ENCODE measurements at places on chromosomes 7 and 10. TPM values are rescaled to one million over a fixed set of nuclear protein-coding genes. Genes with fewer than 3 reads are reported as not detected.
A peak's percentile ranks its signal among the peaks of the same experiment; 100 is the strongest.

- DNase-seq: no peak
Observed at GRCh38 chr10:49375611-49376010, 20.3 kb downstream of the DRGX start.

- DNase-seq: no peak
Observed at GRCh38 chr10:22253580-22253882, 35.7 kb upstream of the EBLN1 start.

DNA sequence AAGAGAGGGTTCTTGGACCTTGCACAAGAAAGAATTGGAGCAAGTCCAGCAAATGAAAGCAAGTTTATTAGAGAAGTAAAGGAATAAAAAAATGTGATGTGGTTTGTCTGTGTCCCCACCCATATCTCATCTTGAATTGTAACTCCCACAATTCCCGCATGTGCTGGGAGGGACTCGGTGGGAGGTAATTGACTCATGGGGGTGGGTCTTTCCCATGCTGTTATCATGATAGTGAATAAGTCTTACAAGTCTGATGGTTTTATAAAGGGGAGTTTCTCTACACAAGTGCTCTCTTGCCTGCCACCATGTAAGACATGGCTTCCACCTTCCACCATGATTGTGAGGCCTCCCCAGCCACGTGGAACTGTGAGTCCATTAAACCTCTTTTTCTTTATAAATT, 39.2 kb upstream of the FZD9 start:
- DNase-seq: no peak

- DNase-seq: no peak
Observed at GRCh38 chr7:101728128-101728527, 89.3 kb upstream of the CUX1 start.

DNA sequence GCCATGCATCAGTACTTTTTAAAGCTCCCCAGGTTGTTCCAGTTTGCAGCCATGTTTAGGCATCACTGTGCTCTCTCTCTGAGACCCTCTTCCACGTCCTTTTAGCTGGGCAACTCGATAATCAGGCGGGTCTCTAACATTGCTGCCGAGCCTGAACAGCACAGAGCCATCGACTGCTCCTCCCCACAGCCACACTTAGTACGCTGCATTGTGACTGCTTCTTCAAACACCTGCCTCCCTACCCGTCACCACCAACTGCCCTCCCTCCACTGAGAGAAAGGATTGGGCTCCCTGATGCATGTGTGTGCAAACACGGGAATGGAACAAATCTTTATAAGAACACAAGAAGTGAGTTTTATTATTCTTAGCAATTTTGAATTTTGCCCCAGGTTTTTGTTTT, 11.4 kb upstream of the TACR2 start:
- DNase-seq: no peak

DNA sequence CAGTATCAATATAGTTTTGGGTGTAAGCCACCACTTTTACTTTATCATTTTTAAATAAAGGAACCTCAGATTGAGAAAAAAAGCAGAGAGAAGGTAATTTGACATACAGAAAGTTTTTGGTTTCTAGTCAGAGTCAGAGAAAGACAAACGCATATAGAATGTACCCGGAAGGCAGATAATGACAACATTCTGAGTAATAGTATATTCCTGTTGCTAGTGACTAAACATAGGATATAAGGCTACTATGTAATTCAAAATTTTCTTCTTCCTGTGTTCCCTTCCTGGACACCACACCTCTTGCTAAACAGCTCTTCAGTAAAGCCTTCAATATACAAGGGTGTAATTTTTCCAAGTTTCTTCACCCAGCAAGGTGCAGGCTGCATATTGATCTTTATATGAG, 597.6 kb downstream of the PCDH15 start:
- DNase-seq: peak; percentile 68

- DNase-seq: no peak
Observed at GRCh38 chr7:108284349-108285002, 154.3 kb upstream of the LAMB4 start.

- no peak for DNase-seq
Observed at GRCh38 chr10:103716206-103717160, 138.9 kb downstream of the SH3PXD2A start.

DNA sequence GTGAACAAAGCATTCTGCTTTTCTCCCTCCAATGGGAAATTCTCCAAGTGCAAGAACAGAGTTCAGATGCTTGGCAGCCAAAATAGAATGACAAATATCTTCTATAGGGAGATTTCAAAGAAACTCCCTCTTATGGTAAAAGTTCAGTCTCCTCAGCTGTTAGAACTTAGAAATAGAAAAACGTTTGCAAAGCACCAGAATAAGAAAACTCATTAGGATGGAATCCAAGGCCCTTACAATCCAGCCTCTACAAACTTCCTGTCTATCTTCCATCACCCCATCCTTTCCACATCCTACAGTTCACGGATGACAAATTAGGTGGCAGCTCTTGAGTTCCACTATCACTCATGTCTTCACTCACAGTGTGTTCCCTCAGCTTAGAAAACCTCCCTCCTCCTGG, 25.7 kb downstream of the FAM13C start:
- peak; percentile 54 for DNase-seq

DNA sequence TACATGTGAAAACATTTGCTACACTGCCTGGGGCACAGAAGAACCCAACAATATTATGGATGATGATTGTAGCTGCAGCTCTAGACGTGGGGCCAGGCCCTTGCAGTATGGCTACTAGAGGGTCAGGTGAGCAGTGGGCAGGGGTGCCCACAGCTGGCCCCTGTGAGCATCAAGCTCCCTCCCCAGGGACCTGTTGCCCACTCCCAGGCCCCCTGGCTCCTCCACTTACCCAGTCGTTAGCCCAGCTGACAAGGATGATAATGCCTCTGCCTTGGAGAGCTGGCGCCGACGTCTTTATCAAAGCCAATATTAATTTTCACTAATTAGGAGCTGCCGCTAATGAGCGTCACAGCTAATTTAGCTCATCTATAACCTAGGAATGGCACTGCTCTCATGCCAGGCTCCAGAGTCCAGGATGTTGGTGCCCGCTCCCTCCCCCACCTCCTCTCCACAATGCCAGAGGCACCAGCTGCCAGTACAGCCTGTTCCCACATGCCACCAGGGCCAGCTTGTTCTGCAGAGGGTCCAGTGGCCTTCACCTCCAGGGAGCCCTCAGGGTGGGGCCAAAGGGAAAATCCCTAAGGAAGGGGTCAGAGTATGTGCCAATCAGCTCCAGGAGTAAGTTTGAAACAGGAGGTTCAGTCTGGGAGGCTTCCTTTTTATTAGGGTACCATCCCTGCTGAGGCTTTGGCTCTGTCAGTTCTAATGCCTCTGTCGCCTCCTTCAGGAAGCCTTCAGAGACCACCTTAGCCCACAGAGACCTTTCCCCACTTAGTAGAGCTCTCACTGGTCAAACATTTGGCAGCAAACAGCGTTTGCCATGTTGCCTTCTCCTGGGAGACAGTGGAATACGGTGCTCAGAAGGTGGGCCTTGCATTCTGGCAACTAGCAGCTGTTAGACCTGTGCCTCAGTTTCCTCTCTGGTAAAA, 77.2 kb downstream of the CDH23 start:
- no peak for DNase-seq

DNA sequence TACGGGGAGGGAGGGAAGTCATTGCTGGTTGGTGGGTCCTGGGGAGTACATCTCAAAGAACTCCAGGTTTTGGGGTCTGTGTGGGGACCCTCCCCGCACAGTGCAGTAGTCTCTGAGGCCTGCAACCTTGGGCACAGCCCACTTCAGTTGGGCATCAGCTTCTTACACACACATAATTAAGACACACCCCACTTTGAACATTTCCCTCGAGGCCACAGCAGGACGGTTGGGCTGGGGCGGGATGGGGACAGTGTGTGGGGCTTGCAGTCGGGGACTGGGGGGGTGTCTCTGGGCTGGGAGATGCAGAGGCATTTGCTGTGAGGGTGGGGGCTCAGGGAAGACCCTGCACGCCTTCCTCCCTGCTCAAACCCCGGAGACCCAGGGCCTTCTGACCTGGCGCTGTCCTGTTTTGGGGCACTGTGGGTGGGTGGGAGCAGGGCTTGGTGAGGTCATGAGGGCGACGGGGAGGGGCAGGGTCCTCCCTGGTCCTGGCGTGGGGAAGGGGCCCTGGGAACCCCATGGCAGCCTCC, 1.3 kb downstream of the LFNG start:
- DNase-seq: no peak

DNA sequence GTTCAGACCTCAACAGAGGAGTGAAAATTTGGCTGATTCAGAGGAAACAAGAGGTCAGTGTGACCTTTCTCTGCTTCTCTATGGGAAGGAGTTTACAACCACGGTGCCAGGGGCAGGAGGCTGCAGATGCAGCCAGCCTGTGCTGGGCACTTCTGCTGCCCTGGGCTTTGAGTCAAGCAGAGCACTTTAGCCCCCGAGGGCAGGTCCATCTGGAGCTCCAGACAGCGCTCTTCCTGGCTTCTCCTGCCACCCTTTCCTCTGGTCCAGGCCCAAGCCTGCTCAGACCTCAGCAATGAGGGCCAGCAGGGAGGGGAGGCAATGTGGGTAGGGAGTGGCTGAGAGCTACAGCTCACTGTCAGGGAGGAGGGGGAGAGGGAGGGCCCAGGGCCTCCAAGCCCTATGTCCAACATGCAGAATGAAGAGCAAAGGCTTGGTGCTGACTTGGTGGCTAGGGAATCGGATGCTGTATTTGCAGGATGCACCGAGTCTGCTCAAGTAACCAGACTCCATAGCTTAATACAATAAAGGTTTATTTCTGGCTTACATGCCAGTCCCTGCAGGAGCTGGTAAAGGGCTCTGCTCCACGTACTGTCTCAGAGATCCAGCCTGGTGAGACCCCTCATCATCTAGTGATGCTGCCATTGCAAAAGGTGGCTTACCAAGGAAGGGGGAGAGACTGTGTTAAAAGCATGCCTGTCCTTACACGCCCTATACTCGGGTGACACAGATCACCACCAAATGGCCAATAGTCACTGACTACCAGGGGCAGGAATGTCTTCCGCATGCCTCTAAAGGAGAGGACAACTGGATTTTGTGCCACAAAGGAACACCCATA, 481.6 kb downstream of the RPS24 start:
- no peak for DNase-seq

GRCh38 chr7:94417306-94417705, 22.6 kb downstream of the COL1A2 start:
- no peak for DNase-seq

DNA sequence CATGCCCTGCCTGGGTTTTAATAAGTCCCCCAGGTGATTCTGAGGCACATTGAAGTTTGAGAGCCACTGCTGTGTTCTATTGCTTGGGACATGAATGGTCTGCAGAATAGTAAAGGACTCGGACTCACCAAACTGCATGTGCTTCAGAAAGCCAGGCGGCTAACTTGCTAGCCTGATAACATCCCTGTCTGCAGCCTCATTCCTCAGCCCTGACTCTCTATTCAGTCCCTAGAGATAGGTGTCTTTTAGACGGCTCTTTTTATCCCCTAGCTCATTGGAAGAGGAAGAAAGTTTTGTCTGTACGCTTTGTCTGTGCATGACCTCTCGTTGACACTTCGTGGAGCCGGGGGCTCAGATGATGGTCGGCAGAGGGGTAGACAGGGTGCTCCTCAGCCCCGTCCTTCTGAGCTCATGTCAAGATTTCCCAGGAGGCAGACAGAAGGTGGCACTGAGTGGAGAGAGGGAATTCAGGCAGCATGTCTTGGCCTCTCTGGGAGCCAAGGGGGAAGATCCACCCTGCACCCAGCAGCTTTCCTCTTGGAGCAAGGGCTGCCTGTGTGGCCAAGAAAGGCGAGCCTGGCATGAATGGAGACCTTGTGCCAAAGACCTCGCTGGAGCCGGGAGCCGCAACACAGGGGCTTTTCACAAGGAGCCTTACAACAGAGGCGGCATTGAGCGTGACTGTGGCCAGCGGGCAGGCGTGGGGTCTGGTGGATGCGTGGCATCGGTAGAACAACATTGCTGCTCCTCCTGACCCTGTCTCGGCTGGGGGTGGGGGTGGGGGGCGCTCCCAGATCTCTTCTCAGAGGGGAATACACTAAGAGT, 51.1 kb upstream of the PODXL start:
- no peak for DNase-seq

- DNase-seq: no peak
Observed at GRCh38 chr7:114985116-114985715, 63.3 kb downstream of the MDFIC start.

DNA sequence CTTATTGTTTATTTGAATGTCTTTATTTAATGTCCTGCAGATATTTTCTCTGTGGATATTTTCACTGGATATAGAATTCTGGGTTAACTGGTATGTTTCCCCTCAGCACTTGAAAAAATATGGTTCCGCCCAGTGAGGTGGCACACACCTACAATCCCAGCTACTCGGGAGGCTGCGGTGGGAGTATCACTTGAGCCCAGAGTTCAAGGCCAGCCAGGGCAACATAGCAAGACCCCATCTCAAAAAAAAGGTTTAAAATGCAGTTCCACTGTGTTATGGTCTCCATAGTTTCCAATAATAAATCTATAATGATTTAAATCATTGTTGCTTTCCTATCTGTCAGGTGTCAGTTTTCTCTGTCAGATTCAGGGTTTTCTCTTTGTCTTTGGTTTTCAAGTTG, 165.5 kb upstream of the STK17A start:
- no peak for DNase-seq

- no peak for DNase-seq
Observed at GRCh38 chr7:11207565-11207964, 233.9 kb downstream of the PHF14 start.

DNA sequence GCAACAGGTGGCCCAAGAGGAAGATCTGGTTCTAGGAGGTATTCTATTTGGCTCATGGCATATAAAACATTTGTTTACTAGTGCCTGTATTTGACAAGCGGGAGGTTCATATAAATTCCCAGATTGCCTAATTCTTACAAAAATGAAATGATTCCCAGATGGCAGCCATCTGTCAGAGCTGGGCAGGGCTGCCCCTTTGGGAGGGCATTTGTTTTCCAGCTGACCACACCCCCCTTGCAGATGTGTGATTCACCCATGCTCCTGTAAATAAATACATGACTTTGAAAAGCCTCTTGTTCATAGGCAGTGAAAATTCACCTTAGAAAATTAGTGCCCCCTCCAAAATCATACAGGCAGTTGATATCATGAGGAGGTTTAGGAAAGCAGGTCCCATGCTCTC, 8.6 kb downstream of the VWC2 start:
- DNase-seq: no peak

DNA sequence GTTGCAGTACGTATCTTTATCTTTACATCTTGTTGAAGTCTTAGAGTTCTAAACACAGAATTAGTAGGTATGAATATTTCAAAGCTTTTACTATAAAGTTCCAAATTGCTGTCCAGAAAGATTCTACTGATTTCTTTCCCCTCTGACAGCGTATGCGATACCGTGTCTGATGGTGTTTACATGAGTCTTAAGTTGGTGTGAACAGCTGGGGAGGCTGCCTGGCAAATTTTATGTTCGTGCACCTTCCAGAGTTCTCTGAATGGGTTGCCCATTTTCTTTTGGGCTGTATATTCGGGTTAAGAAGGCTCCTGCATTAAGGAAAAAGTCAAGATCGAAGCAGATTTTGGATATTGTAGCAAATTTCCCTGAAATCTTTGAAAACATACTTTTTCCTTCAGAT, 8.3 kb downstream of the MDH2 start:
- no peak for DNase-seq

FAM170B gene
- total RNA-seq: not detected

TMEM209 gene
- 16.6 TPM for total RNA-seq

SPDYE9 gene
- not detected for total RNA-seq

SYT15 gene
- total RNA-seq: 0.08 TPM

CALHM2 gene
- not detected for total RNA-seq

ARPC1B gene
- total RNA-seq: 360 TPM
